ENCODE measurements at places on chromosomes 1 and 21.

- no peak for DNase-seq
Measured at GRCh38 chr1:27000817-27001460, 7.4 kb downstream of the TRNP1 start.

GRCh38 chr1:9417695-9418094 is 121.6 kb upstream of the SLC25A33 start:
- no peak for DNase-seq

- DNase-seq: peak; percentile 90
Measured at GRCh38 chr1:23169727-23170335, 1.2 kb upstream of the LUZP1 start.

- no peak for DNase-seq
Measured at GRCh38 chr1:41482001-41482765, 2.3 kb downstream of the EDN2 start.

DNA sequence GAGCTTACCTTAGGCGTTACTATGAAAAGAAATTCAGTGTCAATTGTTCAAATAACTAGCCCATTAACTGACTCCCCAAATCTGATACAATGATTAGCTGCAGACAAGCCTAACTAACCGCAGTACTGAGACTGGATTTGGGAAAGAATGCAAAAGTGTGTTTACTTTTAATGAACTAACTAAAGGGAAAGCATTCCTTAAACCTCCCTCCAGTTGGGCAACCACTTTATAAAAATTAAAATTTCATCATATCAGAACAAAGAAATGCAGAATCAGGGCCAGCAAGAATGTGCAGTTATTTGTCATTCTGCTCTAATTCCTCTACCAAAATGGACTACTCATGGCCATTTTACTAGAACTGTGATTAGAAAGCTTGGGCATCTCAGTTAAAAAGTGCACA is 11.7 kb upstream of the NR5A2 start:
- no peak for DNase-seq

DNA sequence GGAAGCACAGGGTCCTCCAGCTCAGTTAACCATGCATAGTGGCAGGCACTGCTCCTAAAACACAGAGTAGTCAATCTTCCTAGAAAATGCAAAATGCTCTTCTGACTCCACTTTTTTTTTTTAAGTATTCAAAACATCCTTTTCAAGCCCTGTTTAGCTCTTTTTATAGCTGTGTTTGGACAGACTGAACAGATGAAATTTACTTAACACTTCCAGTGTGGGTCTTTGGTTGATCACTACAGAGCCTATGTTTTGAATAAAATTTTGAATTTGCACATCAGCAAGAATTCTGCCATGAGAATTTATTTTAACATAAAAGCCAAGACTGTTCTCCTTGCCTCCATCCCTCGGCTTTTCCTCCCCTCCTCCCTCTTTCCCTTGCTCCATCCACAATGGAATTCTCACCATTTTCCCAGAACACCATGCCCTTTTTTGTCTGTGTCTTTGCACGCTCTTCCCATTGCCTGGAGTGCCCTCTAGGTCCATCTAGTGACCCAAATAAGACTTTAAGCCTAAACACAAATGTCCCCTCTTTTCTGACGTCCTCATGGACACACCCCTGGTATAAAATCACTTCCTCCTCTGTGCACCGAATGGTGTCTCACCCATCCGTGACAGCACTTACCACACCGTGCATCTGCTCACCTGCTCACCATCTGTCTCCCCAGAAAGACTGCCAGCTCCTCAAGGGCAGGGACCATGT is 24.0 kb upstream of the CPT2 start:
- peak; percentile 31 for DNase-seq

- DNase-seq: no peak
Measured at GRCh38 chr1:9300573-9300972, 7.9 kb downstream of the SPSB1 start.

GRCh38 chr1:156371553-156372264 is 2.7 kb downstream of the RHBG start:
- peak; percentile 79 for DNase-seq

GRCh38 chr1:172638249-172638648 is 20.7 kb upstream of the FASLG start:
- DNase-seq: no peak

DNA sequence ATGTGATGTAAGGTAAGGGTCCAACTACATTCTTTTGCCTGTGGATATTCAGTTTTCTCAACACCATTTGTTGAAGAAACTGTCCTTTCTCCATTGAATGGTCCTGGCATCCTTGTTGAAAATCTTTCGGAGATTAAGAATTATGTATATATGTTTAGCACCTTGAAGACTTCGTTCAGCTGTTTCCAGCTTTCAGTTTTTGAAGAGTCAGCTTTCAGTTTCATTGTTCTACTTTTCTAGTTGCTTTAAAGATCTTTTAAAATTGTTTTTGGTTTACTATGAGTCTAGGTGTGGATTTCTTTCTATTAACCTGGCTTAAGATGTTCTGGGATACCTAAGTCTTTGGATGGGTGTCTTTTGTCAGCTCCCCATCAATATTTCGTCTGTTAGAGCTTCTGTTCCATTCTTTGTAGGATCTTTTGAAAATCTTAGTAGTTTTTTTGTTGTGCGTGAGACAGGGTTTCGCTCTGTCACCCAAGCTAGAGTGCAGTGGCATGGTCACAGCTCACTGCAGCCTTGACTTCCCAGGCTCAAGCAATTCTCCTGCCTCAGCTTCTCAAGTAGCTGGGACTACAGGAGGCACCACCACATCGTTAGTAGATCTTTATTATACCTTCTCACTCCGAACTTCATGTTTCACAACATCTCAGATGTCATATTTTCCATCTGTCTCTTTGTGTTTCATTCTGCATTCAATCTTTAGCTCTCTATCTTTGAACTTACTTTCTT is 353.5 kb upstream of the B3GALT2 start:
- DNase-seq: no peak

DNA sequence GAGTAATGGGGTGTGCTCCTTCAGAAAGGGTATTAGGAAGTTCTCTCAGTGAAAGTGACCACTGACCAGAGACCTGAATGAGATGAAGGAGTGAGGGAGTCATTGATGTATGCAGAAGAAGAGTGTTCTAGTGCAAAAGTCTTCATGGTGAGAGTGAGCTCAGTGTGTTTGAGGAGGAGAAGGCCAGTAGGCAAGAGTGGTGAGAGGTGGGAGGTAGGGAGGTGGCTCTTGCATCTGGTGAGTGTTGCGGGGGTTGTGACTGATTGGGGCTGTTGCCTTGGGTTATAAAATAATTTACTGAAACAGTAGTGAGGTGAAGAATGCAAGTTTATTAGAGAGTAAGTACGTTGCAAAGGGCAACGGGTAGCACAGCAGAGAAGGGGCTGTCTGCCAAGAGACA is 26.2 kb downstream of the FMN2 start:
- DNase-seq: no peak

GRCh38 chr1:36965275-36966159 is 68.8 kb downstream of the GRIK3 start:
- no peak for DNase-seq

DNA sequence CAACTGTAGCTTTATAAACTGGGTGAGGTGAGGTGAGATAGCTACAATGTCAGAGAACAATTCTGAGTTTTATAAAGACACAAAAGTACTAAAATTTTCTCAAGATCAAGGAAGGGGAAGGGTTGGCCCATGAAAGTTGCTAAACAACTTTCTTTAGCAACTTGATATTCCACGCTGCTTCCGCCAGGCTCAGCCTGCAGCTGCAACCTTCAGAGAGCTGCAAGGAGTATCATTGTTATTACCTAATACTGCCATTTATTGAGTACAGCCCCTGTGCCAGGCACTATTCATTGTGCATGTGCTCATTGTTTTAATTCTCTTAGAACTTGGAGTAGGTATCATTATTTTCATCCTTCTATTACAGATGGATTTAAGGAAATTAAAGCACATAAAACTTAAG is 34.1 kb upstream of the SUCO start:
- DNase-seq: no peak

- DNase-seq: no peak
Measured at GRCh38 chr1:182244451-182244850, 147.1 kb downstream of the GLUL start.

- DNase-seq: peak; percentile 90
Measured at GRCh38 chr1:39102537-39103327, 76.6 kb downstream of the NDUFS5 start.

DNA sequence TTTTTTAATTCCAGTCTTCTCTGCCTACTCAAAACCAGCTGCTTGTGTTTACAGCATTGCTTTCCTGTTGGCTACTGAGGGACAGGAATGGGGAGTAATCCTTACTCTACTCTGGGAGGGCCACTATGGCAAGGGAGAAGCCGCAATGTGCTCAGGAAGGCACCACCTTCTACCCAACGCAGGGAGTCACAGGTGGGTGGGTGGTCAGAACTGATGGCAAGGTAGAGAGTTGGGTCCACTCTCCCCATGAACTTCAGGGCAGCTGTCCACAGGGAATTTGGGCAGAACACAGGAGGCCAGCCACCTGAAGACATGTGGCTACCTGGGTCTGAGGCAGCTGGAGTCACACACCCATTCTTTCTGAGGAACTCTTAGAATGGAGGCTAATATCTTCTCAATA is 40.5 kb upstream of the HMGB4 start:
- no peak for DNase-seq

DNA sequence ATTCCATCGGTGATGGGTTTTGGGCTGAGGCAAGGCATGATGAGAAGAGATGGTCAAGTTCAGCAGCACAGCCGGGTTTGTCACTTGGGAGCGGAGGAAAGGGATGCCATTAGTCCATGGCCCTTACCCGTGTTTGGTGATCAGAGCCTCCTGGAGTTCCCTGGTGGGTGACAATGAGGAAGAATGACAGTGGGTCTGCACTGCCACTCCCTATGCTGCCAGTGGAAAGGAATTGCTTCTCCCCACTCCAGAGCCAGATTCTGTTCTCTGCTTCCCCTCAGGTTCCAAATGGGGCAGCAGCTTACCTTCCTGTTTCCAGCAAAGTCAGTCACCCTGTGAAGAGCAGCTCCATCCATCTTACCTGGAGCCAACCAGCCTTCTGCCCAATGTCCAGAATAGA is 393.1 kb downstream of the PTPRU start:
- DNase-seq: no peak

GRCh38 chr1:67532452-67533216 is 102.4 kb upstream of the SERBP1 start:
- peak; percentile 96 for DNase-seq

DNA sequence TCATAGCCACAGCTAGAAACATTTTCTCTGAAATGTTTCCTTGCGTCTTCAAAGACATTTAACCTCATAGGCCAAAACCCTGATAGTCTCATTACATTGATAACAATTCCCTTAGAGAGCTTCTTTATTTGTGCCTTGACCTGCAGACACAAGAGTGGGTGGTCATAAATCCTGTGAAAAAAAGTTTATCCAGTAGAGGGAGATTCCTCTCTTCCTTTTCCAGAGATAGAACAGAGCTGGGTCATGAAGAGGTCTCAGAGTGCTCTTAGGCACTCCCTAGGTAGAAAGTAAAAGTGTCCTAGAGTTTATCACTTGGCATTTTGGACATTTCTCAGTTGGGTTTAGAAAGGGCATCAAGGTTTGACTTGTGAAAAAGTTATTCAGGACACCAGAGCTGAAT is 426.1 kb downstream of the NUF2 start:
- DNase-seq: no peak

DNA sequence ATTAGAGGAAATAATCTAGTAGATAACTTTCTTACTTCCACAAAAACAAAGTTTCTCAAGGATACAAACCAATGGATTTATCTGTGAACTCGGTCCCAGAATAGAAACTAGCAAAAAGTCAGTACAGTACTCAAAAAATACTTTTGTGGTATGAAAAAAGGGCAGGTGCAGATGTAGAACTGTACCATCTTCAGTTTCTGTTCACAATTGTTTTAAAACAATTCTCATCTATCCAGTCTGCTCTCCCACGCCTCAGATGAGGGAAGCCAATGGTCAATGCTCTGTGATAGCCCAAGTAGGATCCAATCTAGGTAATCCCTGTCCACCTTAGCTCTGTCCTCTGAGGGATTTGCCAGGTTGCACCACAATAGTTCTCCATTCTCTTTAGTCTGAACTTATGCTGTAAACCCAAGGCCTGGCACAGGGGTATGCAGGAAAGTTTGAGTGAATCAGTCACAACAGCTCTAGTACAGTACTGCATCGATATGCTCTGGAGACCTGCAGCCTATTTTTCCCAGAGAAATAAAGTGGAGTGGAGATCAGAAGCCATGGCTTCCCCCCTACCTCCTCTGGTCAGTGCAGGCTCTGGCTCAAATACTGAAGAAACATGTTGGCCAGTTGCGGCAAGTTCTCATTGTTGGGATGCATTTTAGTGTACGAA is 1.4 kb downstream of the KTI12 start:
- no peak for DNase-seq

DNA sequence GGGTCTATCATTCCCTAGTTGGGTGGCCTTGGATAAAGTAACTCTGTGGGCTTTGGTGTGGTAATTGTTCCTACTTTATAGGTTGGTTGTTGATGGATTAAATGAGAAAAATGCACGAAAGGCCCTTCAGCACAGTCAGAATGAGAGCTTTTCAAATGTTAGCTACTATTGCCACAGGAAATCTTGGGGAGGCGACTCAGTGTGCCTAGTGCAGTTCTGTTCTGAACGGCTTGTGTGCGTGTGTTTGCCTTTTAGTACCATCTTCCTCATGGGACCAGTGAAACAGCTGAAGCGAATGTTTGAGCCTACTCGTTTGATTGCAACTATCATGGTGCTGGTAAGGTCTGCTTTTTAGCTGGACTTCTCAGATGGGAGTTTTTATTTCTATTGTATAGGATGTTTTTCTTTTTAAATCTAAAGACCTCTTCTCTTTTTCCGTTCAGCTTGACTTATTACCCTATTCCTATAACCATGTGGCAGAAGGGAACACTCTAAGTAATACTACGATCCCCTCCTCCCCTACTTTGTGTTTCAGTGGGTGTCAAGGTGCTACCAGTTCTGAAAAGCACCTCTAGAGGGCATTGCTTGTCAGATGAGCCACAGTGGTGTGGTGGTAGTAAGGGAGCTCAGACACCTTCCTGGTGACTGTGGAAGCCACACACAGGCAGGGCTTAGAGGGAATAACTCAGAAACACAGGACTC is 9.2 kb downstream of the SFT2D2 start:
- DNase-seq: peak; percentile 75

DNA sequence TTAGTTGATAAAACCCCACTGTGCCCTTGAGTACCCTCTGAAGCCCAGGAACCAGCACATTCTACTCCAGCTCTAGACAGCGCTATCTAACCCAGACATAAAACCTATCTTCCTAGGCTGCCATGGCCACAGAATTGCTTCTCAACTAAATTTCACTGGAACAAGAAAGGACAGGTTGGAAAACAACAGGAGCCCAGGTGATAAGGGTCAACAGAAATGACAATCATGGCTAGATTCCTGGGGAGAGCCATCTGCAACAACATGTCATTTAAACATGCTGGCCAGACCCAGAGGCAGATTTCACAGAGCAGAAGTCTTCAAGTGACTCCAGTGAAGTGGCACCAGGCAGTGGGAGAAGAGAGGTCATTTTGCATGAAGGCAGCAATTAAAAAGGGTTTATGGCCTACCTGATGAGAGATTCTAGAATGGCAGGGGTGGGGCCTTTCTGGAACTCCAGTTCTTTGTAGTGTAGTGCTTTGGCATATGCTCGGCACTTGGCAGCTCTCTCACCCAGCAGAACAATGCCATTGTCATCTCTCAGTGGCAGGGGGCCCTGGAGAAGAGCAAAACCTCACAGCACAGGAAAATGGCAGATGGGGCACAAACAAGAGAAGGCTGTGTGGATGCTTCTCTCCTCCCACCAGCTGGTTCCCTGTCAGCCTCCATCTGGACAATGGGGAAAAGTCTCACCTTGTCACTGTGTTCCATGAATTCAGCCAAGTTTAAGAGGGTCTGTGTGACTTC is 9.9 kb downstream of the ANGPTL7 start:
- DNase-seq: no peak

- DNase-seq: no peak
Measured at GRCh38 chr1:147924813-147925212, 3.4 kb upstream of the GPR89B start.
